ENCODE measurements at places on chromosomes 3 and 15.

DNA sequence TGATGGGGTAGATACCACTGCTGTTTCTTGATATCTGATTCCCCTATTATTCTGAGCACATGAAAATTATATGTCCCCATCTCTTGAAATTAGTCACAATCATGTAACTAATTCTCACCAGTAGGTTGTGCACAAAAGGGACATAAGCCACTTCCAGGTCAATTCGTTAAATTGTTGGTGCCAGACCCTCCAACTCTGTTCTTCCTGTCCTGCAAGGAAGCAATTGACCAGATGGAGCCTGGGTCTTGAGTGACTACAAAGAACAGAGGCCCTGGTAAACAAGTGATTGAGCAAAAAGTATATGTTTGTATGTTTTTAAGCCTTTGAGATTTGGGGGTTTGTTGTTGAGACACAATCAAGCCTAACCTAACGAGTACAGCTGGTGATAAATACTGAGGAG, 36.9 kb downstream of the ABI3BP start:
- DNase-seq, result no peak

DNA sequence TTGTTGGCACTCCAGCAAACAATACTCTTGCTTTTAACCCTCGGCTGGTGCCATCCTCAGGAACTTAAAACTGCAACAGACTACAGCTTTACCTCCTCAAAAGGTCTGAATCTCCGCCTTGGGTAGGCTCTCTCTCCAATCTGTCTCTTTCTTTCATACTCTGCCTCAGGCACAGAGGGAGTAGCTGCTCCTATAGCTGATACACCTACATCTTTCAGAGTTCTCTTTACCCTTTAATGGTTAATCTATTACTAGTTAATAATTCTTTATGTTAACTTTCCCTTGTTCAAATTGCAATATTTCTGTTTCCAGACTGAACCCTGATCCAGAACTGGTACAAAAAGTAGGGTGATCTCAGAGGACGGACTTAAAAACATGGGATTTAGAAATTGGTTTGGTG, 66.2 kb downstream of the MAP4 start:
- no peak for DNase-seq

DNA sequence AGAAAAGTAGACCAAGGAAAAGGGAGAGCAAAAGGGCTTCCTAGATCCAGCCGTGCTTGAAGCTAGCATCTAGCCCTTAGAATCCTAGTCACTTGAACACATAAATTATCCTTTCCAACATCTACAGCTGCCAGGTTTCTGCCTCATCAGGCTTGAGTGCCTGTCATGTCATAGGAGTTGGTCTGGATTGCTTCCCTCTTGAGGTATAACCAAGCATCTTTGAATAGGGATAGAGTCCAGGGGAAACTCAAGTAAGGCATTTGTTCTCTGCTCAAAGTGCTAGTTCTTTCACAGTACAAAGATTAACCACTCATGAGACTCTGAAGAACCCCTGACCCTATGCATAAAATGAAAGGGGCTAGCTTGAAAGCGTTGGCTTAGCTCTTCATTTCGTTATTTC, 72.3 kb downstream of the SLCO3A1 start:
- DNase-seq, result no peak

DNA sequence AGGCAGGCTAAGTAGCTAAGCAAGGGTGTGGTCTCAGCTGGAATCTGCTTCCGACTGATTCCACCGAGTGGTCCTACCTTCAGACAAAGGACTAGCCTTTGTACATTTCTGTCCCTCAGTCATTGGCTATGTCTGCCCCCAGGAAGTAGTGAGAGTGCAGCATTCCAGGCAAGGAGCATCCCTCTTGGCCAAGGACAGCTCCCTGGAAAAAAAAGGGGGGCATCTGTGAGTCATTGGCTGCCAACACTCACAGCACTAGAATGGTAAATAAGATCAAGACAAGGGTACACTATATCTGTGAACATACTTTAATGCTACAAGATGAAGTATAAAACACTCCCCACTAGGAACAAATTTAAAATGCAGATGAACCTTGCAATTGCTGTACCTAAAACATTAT, 66.8 kb downstream of the STAC start:
- no peak for DNase-seq

DNA sequence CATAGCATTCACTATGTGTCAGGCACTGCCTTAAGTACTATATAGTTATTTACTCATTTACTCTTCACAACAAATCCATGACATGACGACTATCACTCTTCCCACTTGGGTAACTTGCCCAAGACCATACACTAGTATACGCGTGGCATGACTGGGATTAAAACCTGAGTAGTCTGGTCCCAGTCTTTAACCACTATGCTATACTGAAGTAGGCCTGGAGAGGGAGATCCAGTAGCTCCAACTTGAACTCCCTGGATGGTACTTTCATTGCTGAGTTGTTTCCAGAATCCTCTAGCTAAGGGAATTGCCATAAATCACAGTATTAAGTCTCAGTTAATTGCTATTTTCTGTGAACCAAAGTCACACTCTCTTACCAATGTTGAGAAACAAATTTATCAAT, 116.2 kb upstream of the LSAMP start:
- no peak for DNase-seq

GRCh38 chr3:78670746-78671145, 1097.1 kb downstream of the ROBO1 start:
- DNase-seq, result no peak

GRCh38 chr3:153111016-153111415, 51.0 kb upstream of the RAP2B start:
- no peak for DNase-seq

- no peak for DNase-seq
Observed at GRCh38 chr15:56369234-56369633, 4.0 kb downstream of the TEX9 start.

DNA sequence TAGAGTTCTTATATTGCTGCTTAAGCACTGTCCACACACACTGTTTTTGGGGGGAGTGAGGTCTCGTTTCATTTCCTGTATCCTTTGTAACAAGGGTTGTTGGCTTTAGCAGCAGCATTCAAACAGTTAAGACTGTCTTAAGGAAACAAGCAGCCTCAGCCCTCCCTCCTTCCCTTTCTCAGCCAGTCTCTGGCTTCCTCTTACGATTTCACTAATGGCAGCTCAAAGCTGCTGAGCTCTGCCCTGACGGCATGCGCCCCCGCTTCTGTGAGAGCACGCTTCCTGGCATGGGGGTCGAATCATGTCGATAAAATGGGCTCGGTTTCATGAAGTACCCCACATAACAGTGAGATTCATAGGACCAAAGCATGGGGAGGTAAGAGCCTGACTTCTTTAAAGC, 105.0 kb downstream of the KLHL25 start:
- DNase-seq, result peak; percentile 59

DNA sequence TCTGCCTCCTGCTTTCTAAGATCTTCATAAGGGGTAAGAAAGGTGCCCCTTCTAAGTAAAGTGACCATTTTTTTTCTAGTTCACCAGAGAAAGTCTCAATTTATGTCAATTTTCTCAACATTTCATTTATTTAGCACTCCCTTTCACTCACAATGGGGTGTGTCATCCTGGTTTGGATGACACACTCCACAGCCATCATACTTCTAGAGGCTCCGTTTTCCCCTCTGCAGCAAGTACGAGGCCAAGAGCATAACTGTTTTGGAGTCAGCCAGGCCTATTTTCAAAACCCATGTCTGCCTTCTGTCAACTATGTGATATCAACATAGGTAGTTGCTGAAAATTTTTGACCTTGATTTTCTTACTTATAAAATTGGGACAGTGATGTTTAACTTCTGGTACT, 703.2 kb downstream of the NLGN1 start:
- DNase-seq, result no peak

- DNase-seq, result no peak
Observed at GRCh38 chr3:142213298-142213697, 12.1 kb downstream of the GK5 start.

GRCh38 chr15:43329217-43329959, 985 bp downstream of the LCMT2 start:
- no peak for DNase-seq

- DNase-seq, result no peak
Observed at GRCh38 chr3:122502941-122503340, 11.8 kb downstream of the KPNA1 start.

DNA sequence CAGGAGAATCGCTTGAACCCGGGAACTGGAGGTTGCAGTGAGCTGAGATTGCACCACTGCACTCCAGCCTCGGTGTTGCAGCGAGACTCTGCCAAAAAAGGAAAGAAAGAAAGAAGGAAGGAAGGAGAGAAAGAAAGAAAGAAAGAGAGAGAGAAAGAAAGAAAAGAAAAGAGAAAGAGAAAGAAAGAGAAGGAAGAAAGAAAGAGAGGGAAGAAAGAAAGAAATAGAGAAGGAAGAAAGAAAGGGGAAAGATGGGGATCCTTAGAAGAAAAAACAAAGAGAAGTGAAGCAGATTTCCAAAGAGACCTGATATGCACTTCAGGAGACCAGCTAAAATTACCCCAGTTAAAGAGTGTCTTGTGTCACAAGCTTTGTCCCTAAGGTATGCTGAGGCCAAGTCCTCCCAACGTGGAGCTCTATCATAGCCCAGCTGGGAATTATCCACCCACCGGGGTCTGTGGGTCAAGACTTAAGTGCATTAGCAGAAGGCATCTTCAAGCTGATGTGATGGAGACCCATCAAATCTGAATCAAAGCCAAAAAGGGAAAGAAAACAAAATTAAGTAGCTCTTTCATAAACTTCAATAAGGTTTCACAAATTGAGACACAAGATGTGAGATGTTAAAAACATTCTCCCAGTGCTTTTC, 17.8 kb upstream of the AKAP13 start:
- DNase-seq, result no peak

DNA sequence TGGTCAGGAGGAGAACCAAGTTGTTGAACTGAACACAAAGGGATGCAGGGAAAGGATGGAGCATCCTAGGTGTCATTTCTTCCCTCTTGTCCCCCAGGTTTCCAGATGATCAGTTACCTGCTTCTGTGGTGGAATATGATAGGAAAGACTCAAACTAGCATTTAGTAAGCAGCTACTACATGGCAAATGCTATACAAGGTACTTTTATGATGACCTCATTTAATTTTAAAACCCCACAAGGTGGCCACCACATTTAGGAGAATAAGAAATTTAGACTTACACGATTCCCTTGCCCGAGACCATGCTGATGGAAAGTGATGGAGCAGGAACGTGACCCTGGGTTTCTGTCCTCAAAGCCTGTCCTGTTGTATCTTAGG, 40.9 kb downstream of the CCR4 start:
- DNase-seq, result no peak

DNA sequence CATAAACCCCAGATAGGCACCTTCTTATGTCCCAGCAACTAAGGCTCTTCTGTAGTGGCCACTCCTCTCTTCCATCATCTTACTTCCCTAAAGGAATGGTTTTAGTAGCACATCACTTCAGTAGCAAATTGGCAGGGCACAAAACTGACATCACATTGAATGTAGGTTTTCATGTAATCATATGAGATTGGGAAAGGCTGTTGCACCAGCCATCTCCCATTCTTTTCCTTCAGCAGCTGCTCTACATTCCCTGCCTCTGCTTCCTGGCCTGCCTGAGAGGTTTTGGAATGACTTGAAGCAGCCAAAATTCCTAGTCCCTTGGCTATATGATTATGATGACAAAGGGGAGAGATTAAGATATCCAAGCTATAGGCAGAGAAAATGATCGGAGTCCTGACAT, 36.5 kb downstream of the NSUN3 start:
- no peak for DNase-seq

GRCh38 chr3:98903099-98903498, 1.6 kb upstream of the DCBLD2 start:
- DNase-seq, result no peak

GRCh38 chr3:67995206-67995605, 340.8 kb upstream of the SUCLG2 start:
- DNase-seq, result no peak

GRCh38 chr15:62770752-62771151, 271.8 kb upstream of the TPM1 start:
- DNase-seq, result no peak

GRCh38 chr3:149234671-149235245, 13.1 kb upstream of the CP start:
- no peak for DNase-seq

DNA sequence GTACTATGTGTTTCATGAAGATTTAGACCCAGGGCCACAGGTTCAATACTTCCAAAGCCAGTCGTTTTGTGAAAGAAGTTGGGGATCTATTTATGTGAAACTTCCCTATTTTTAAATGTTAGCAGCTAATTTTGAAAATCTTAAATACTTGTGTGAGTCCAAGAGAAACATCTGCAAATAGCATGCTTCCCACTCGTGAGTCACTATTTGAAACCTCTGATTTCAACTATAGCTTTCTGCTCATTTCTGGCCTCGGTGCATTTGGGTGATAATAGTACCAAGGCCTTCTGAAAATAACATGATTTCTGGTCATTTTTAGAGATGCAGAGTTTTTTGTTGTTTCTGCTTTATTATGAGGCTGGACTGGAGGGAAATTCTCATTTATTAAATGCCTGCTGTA, 110.0 kb downstream of the OPA1 start:
- no peak for DNase-seq

DNA sequence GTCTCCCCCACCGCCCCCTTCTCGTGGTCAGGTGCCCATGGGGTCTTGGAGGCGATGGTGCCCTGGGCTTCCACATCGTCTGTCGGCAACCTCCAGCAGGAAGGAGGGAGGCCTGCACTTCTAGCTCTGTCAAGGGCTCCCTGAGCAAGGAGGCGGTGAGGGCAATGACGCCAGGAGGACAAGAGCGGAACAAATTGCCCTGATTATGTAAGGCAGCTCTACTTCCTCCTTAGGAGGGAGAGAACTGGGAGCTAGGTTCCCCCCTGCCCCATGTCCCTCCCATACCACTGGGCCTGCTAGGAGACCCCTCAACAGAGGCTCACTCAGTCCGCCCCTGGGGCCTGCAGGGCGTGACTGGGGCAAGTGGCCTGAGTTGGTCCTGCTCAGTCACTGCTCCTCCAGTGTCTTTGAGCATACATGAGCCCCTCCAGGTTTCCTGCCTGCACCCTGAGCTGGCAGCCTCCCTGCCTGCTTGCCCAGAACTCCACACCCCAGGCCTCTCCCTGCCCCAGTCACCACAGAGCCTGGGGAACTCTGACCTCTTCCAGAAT, 56.1 kb downstream of the CACNA2D2 start:
- DNase-seq, result no peak

DNA sequence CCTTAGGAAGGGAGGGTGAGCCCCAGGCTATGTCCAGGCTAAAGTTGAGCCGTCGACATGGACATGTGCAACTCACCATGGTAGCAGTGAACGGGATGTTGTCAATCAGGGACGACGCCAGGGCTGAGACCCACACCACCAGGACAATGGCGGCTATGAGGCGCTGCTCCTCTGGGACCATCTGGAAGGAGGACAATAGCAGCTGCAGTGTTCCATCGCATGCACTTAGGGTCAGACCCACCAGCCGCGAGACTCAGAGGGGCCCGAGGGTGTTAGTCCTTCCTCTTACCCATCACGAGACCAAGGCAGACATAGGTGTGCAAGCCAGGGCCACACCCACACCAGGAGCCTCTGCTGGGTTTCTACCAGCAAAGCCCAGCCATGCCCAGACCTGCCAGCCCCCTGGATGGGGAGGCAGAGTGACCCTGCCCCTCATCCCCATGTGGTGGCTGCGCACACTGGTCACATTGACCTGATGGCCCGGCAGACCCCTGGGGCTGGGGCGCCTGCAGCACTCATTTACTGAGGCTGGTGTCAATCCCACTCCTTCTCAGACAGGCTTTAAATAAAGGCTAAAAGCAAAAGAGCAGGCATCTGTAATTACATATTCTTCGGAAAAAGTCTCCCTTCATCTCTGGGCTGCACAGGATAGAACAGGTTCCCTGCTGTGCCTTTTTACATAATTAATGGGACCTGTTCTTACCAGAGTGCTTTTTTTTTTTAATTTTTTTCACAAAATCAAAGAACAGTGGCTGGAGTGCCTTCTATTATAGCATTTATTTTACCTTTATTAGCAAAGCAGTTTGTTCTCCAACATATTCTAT, 227.8 kb downstream of the OCA2 start:
- no peak for DNase-seq

GRCh38 chr3:192570821-192571791, 156.2 kb downstream of the FGF12 start:
- no peak for DNase-seq

All from NK-92 treated with Interleukin-12 subunit alpha and Interleukin-12 subunit beta, amount 100 ng/mL, for 24 hours (cell line).